Endothelial cell of umbilical vein (primary cell): ENCODE measurements at places on chromosomes 16 and 17. TPM values are rescaled to one million over a fixed set of nuclear protein-coding genes. Genes with fewer than 3 reads are reported as not detected.

GRCh38 chr16:75065149-75065505 is 51.5 kb downstream of the LDHD start:
- no peak for DNase-seq

GRCh38 chr16:74625500-74626350 is 18.8 kb upstream of the GLG1 start:
- no peak for DNase-seq

- no peak for DNase-seq
Measured at GRCh38 chr16:30553393-30553899, 4.7 kb downstream of the ZNF764 start.

GRCh38 chr17:45248132-45248957 is 13.5 kb downstream of the SPATA32 start:
- no peak for DNase-seq

DNA sequence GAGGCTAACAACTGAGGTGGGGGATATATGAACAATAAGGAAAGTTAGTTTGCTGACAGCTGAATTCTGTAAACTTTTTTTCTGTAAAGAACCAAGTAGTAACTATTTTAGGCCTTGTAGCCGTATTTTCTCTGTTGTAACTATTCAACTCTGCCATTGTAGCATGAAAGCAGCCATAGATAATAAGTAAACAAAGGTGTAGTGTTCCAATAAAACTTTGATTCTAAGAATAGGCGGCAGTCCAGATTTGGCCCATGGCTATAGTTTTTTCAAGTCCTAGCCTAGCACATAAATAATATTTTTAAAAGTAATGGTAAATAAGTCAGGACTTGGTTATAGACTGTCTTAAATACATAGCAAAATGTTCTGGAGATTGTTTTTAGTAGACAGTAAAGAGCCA is 142.0 kb downstream of the STXBP4 start:
- DNase-seq = no peak

Gene ITGA2B
- 0.48 and 0.82 TPM in 2 replicates for total RNA-seq

DNA sequence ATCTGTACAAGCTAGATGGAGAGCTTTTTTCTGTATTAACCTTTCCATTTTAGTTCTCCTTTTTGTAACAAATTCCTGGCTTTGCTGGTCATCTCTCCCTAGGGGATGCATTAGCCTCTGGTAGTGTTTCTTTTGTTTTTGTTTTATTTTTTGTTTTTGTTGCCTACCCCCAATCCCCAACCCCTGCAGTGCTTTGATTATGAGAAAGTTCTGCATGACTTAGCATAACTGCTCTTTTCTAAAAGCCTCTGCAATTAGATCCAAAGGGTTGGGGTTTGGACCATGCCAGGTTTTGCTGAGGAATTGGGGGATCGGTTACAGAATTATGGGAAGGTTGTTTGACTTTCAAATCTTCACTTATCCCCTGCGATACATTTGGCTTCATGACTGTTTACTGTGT is 98.2 kb downstream of the ADAMTS18 start:
- DNase-seq = no peak

Gene CFAP52
- total RNA-seq = not detected in 2 replicates

Gene CCDC200
- not detected in 2 replicates for total RNA-seq

- DNase-seq = peak; percentile 84
Measured at GRCh38 chr16:88977018-88977811, at the start of gene CBFA2T3. Gene CBFA2T3, minus strand, starts transcription at chr16:88977207. Its CDS starts 400 bp downstream, at chr16:88976807.

DNA sequence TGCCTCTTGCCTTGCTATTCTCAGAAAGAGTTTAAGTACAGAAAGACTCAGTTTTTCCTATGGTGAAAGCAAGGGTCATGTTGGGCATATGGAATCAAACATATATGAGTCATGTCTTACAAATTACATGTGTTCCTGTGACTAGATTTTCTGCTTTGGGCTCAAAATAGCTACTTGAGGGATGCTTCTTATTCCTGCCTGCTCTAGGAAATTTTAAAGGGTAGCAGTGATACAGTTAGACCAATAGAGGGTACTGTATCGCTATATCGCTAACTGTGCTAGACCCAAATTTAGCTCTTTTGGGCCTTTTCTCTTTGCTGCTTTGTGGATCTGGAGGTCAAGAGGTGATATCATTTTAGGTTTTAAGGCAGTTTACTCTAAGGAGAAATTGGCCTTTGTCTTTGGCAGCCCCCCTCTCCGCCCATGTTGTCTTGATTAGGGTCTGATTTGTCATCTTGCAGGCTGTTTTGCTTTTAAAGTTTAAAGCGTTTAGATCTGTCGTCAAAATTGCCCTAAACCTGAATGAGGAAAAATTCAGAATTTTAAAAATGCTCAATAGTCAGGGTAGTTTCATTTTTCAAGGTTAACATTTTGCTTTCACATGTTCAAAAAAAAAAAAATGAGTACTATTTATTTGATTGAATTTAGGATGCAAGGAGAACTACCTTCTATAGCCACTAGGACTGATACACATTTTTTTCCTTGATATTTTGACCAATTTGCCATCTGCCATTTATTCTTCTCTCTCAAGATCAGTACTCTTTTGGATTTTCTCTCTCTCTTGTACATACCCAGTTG is 8.8 kb downstream of the NFATC3 start:
- DNase-seq = no peak

Gene GRIN2A
- not detected in 2 replicates for total RNA-seq

Gene SLC47A2
- not detected in 2 replicates for total RNA-seq

DNA sequence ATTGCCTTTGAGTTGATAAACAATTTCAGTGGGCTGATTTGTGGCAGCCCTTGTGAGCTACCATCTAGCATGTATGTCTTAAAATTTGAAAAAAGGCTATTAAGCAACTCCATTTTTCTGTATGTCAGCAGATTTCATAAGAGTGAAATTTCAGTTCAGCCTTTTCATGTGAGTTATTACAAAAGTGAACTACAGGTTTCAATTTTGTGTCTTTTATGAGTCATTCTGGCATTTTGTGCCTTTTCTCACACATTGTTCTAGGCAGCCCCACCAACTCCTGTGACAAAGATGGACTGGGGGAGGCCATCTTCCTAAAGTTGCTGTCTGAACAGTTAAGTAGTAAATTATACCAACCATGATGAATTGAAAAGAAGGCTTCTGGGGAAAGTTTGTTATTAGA is 52.1 kb downstream of the USP10 start:
- DNase-seq = peak; percentile 24

GRCh38 chr16:3909791-3910583 is 29.5 kb upstream of the CREBBP start:
- DNase-seq = no peak

Gene FOXF1
- 1.1 and 2.2 TPM in 2 replicates for total RNA-seq

GRCh38 chr16:65313936-65314626 is 192.2 kb upstream of the CDH11 start:
- no peak for DNase-seq

DNA sequence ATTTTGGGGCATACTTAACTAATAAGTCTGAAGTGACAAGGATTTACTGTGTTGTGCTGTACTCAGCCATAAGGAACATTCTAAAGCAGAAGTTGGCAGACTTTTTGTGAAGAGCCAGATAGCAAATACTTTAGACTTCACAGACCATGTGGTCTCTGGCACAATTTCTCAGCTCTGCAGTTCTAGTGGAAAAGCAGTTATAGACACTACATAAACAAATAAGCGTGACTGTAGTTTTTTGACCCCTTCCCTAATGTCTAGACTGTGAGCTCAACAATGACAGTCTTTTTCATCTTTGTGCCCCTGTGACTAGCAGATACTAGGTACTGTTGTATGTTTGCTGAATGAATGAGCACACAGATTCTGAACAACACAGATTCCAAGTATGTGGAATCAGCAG is 4.9 kb downstream of the RPAIN start:
- DNase-seq = no peak

- DNase-seq = no peak
Measured at GRCh38 chr16:57771141-57771785, 31.0 kb downstream of the KIFC3 start.

DNA sequence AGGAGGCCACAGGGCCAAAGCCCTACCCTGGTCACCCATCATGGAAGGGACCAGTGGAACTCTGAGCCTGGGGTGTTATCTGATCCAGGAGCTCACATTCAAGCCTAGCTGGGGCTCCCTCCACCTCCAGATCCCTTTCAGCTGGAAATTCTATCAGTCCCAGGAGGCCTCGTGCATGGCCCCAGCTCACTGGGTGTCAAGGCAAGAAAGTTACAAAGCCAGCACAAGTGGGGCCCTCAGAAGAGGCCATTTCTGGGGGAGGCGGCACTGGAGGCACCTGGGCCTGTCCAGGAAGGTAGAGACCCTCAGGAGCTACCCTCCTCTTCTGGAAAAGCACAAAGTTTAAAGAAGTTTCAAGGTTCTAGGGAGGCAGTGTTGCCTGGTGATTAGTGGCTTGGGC is 4.8 kb downstream of the CA7 start:
- no peak for DNase-seq

GRCh38 chr17:16251043-16251442 is 34.0 kb downstream of the PIGL start:
- no peak for DNase-seq

GRCh38 chr16:760065-760464 is 469 bp upstream of the MSLN start:
- DNase-seq = no peak

GRCh38 chr17:65023791-65024190 is 32.7 kb downstream of the GNA13 start:
- no peak for DNase-seq

DNA sequence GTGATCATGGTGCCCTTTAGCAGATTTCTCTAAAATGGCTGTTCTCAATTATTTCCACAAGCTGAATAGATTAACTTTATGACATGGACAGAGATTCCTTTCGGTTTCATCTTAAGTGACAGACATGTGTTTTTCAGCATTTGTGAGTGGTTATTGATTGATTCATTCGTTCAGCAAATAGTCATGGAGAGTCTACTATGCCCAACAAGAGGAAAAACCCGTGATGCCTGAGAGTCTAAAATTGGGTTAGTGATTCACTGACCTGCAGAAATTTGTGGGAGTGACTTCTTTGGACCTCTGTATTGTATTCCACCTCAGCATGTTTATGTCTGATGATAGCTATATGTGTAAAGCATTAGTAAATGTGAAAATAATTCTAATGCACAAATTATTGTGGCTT is 28.0 kb upstream of the DUSP14 start:
- DNase-seq = no peak

Gene TPPP3
- total RNA-seq = 1.3 and 2.0 TPM in 2 replicates

DNA sequence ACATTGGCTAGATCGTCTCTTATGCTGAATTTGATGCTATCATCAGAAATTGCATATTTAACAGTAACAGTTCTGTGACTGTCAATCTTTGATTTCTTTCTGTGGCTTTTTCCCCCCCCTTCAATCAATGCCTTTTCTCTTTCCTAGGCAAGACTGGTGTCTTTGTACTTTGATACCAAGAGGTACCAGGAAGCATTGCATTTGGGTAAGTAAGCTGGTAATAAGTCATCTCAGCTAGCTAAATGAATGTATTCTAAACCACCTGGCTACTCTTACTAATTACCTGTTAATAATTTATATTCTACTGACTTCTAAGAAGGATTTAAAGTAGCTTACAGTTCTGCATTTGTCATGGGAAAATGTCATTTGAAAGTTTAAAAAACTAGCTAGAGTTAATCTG is 20.1 kb downstream of the PSMD11 start:
- DNase-seq = no peak

GRCh38 chr17:48373883-48374282 is 56.1 kb downstream of the SKAP1 start:
- no peak for DNase-seq
